ENCODE measurements at places on chromosomes 4 and X. TPM values are rescaled to one million over a fixed set of nuclear protein-coding genes. Genes with fewer than 3 reads are reported as not detected.

Gene LDB2
- total RNA-seq = 360 TPM

Gene AMTN
- not detected for total RNA-seq

DNA sequence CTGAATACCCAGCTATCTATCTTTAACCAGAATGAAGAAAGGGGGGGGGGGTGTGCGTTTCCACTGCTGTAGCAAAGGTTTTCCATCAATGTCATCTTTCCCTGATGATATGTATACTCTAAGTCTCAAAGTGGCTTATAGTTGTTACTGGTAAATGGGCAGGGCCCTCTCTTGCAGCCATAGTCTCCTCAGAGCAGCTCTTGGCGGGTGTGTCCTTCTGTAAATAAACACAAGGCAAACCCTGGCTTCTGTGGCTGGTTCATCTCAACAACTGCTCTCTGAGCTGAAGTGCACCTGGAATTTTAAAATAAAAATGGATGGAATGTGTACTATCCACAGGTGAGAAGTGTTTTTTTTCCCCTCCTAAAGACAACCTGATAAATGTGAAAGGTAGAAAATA, 57.5 kb upstream of the SCML1 start:
- DNase-seq = no peak

DNA sequence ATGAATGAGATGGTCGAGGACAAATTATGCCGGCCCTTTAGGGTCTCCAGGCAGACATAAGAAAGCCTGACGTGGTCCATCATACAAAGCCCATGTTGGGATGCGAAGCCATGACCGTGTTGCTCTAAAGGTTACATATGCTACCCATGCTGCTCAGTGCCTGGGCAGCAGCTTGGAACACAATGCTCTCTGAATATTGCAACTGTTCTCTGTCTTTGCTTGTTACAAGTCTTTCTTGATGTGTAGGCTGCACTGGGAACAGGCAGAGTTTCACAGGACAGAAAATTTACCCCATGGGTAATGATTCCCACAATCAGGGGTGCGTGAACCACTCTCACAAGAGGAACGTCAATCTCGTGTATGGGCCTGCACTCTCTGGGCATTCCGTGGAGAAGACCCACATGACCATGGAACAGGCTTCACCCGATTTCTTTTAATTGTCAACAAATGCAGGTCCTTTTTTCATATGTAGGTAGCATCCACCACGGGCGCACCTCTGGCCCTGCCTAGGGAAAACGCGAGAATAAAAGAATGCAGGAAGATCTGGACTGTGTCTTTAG, 66.3 kb downstream of the NBDY start:
- DNase-seq = no peak

DNA sequence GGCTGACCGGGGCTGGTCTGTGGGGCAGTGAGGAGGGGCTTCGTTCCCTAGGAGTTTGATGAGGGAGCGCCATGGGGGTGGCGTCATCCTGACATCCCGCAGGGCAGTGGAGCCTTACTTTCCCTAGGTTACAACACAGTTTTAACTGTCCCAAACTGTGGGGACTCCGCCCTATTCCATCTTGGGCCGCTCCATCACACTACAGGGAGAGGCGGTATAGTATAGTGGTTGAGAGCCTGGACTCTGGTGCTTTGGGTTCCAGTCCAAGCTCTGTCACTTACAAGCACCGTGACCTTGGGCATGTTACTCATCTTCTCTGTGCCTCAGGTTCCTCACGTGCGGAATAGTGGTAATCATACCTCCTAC, 44.2 kb downstream of the ZNF185 start:
- DNase-seq = no peak

- DNase-seq = no peak
Measured at GRCh38 chr4:22237155-22237751, 278.6 kb downstream of the ADGRA3 start.

GRCh38 chr4:7734651-7735260, 204.9 kb downstream of the AFAP1 start:
- no peak for DNase-seq

GRCh38 chrX:153766871-153767673, 3.0 kb downstream of the PLXNB3 start:
- no peak for DNase-seq

DNA sequence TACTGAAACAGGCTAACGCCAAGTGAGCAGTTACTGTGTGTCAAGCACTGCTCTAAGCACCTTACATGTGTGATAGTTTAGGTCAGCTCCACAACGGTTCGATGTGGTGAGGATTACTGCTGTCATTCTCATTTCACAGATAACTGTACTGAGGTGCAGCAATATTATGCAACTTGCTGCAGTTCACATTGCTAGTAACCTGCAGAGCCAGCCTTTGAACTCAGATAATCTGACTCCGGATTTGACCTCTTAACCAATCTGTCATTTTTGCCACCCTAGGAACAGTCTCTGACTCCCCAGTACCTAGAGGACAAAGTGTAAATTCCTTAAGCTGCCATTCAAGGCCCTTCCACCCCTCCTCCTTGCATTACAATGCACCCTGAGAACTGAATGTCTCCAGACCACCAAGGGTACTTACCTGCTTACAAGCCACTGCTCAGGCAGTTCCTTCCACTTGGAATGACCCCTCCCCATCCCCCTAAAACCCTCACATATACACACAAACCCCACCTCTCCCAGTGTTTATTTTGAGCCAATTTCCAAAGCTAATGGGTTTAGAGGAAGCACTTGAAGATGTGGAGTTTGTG, 24.9 kb downstream of the EFNB1 start:
- no peak for DNase-seq

- no peak for DNase-seq
Measured at GRCh38 chrX:17027931-17028330, 81.5 kb downstream of the REPS2 start.

- DNase-seq = no peak
Measured at GRCh38 chrX:73127700-73128241, 48.5 kb upstream of the PABPC1L2A start.
